Myometrial cell (primary cell): ENCODE measurements at places on chromosomes 3 and 15. TPM values are rescaled to one million over a fixed set of nuclear protein-coding genes. Genes with fewer than 3 reads are reported as not detected.

The KLF15 gene
- 4.6 and 7.1 TPM in 2 replicates for total RNA-seq

The PATL2 gene
- total RNA-seq: not detected in 2 replicates

The LDHAL6B gene
- not detected in 2 replicates for total RNA-seq

The DPPA2 gene
- total RNA-seq: not detected in 2 replicates

The PDIA5 gene
- total RNA-seq: 50.9 and 55.6 TPM in 2 replicates

The LRRC15 gene
- total RNA-seq: under 0.01 TPM in 1 of 2 replicates, not detected in the other

The GHRL gene
- total RNA-seq: not detected in 2 replicates

The ITIH1 gene
- total RNA-seq: not detected in 2 replicates

The RASL12 gene
- total RNA-seq: 12.1 and 12.8 TPM in 2 replicates

The CHRNB4 gene
- total RNA-seq: not detected in 2 replicates

The FLNB gene
- 189 and 195 TPM in 2 replicates for total RNA-seq

The GOLGA8B gene
- 12.4 and 34.0 TPM in 2 replicates for total RNA-seq

The GPR149 gene
- total RNA-seq: not detected in 2 replicates

The USP19 gene
- total RNA-seq: 44.8 and 47.3 TPM in 2 replicates

The CHCHD6 gene
- total RNA-seq: 18.6 and 20.8 TPM in 2 replicates

The PRR20G gene
- total RNA-seq: not detected in 2 replicates

The CD86 gene
- not detected in 2 replicates for total RNA-seq

The CAPN7 gene
- 18.3 and 20.8 TPM in 2 replicates for total RNA-seq

The KCNH8 gene
- not detected in 2 replicates for total RNA-seq

The CDCP1 gene
- 7.2 and 8.3 TPM in 2 replicates for total RNA-seq

The ACKR4 gene
- 0.35 and 0.58 TPM in 2 replicates for total RNA-seq

The PLA2G4B gene
- total RNA-seq: 0.29 and 1.4 TPM in 2 replicates

The CNOT10 gene
- 16.4 and 20.4 TPM in 2 replicates for total RNA-seq

The SLC4A7 gene
- total RNA-seq: 10.6 and 16.1 TPM in 2 replicates

The DLL4 gene
- total RNA-seq: under 0.01 and 0.58 TPM in 2 replicates

The LSAMP gene
- total RNA-seq: under 0.01 and 0.18 TPM in 2 replicates

The NR2E3 gene
- total RNA-seq: 0.18 TPM in 1 of 2 replicates, not detected in the other

The ZBTB47 gene
- 11.0 and 11.9 TPM in 2 replicates for total RNA-seq

The KBTBD8 gene
- 0.35 and 4.3 TPM in 2 replicates for total RNA-seq

The CHL1 gene
- not detected in 2 replicates for total RNA-seq

The DUOX1 gene
- not detected in 2 replicates for total RNA-seq

The CYP8B1 gene
- total RNA-seq: not detected in 2 replicates

The CD200R1 gene
- not detected in 2 replicates for total RNA-seq

The FSD2 gene
- total RNA-seq: not detected in 2 replicates

The KY gene
- 0.89 TPM in 1 of 2 replicates, not detected in the other for total RNA-seq

The CCR8 gene
- total RNA-seq: not detected in 2 replicates

The UBA7 gene
- 36.3 and 41.8 TPM in 2 replicates for total RNA-seq

The MUC4 gene
- total RNA-seq: not detected in 2 replicates

The LIPC gene
- 0.53 TPM in 1 of 2 replicates, not detected in the other for total RNA-seq

The HRH1 gene
- 10.3 and 11.2 TPM in 2 replicates for total RNA-seq

The ARL14 gene
- total RNA-seq: not detected in 2 replicates

The UROC1 gene
- not detected in 2 replicates for total RNA-seq

The TRH gene
- 0.18 and 0.86 TPM in 2 replicates for total RNA-seq

The LYZL4 gene
- total RNA-seq: not detected in 2 replicates

The IL5RA gene
- total RNA-seq: not detected in 2 replicates

The ANKRD63 gene
- not detected in 2 replicates for total RNA-seq

The PP2D1 gene
- not detected in 2 replicates for total RNA-seq

The A4GNT gene
- total RNA-seq: not detected in 2 replicates
